ENCODE measurements at places on chromosomes 3 and 15.

GRCh38 chr15:58738046-58738707, 11.3 kb downstream of the ADAM10 start:
- DNase-seq: no peak

DNA sequence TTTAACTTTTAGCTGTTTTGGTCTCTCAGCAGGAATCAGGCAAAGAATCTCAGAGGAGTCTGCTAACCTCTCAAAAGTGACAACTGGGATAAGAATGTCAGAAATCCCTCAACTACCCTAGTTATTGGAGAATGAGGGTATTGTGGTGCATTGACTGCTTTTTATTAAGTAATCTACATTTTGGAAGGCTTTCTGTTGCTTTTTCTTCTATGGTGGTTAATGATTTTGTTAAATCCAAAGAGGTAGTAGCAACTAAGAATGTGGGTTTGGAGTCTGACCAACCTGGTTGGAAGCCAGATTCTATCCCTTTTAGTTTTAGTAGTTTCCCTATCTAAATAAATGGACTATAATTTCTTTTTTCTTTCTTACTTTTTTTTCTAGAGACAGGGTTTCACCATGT, 94.7 kb upstream of the RNF7 start:
- DNase-seq: no peak

- no peak for DNase-seq
Observed at GRCh38 chr3:152258448-152259393, 10.0 kb upstream of the MBNL1 start.

DNA sequence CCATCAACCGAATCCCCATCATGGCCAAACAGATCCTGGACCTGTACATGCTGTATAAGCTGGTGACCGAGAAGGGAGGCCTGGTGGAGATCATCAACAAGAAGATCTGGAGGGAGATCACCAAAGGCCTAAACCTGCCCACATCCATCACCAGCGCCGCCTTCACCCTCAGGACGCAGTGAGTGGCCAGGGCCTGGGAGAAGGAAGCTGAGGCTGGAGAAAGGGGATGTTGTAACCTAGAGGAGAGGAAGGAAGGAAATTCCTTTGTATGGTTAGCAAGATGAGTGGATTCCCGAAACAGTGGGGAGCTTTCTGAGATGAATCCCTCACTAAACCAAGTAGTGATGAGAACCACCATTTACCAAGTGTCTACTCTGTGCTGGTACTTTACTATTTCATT, 25.8 kb upstream of the CLK3 start:
- DNase-seq: no peak

DNA sequence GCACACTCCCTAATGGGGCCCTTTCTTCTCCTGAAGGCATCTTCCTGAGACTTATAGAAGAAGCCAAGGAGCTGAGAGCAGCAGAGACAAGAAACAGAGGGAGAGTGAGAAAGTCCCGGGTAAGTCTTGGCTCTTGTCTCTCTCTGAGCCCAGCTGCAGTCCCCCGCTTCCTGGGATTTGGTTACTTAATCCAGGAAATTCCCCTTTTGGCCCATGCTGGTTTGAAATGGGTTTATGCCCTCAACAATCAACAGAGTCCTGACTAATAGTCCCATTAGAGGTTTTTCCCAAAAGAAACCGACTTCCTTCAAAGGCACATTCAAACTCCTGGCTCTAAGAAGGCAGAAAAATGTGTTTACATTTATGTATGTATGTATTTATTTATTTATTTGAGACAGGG, 22.0 kb downstream of the TMEM158 start:
- no peak for DNase-seq

DNA sequence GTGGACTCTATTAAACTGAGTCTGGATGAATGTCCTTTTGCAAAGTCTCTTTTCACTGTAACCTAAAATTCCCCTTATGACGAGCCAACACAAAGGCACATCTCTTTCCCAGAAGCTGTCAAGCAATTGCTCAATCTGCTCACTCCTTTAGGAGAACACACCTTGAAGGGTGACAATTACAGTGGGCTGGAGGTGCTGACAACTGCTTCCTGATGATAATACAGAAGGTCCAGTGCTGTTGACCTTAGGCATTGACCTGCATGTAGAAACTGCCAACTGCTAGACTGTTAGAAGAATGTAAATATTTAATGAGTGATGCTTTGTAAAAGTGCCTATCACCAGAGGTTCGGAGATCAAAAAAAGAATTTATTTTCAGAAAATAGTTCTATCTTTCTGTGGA, 757.7 kb downstream of the GRM7 start:
- no peak for DNase-seq

DNA sequence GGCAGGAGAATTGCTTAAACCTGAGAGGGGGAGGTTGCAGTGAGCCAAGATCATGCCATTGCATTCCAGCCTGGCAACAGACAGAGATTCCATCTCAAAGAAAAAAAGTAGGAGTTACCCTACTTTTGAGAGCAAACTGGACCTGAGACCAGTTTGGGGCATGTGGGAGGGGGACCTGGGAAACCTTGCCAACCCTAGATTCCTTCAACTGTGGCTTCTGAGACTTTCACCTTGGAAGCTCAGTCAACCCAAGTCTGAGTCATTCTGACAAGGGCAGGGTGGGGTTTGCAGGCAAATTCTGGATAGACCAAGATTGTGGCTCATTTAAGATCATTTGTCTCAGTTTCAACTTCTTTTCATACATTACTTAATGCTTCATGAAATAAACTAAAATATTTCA, 23.8 kb upstream of the SIAH2 start:
- no peak for DNase-seq

GRCh38 chr3:89525609-89526008, 418.2 kb downstream of the EPHA3 start:
- no peak for DNase-seq

DNA sequence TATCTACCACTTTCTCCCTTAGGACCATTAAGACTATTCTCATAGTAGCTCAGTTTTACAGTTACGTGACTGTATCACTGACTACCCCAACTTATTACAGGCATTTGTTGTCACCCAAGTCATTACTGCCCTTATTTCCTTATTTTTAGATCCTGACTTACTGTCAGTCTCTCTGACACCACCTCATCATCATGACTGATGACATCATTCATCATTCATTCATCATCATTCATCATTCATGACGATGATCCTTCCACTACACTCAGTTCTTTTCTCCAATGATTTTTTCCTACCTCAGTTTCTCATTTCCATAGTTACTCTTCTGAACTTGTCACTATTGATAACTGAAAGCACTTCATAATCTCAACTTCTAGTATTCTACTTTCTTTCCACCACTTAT, 83.8 kb downstream of the ADAM10 start:
- DNase-seq: no peak

- no peak for DNase-seq
Observed at GRCh38 chr3:30477149-30477921, 129.1 kb upstream of the TGFBR2 start.

- no peak for DNase-seq
Observed at GRCh38 chr15:66237513-66238235, 15.9 kb downstream of the MEGF11 start.

DNA sequence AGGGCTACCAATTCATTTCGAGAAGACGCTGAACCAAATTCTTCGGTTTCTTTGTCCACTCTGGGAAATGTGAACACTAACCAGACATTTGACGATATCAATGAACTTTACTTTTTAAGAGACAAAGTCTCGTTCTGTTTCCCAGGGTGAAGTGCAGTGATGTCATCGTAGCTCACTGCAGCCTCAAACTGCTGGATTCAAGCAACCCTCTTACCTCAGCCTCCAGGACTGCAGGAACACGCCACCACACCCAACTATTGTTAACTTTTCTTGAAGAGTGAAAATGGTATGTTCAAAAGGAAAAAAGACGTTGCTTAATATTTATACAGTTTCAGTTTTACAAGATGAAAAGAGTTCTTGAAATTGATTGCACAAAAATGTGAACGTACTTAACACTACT, 30.6 kb downstream of the MB21D2 start:
- no peak for DNase-seq

DNA sequence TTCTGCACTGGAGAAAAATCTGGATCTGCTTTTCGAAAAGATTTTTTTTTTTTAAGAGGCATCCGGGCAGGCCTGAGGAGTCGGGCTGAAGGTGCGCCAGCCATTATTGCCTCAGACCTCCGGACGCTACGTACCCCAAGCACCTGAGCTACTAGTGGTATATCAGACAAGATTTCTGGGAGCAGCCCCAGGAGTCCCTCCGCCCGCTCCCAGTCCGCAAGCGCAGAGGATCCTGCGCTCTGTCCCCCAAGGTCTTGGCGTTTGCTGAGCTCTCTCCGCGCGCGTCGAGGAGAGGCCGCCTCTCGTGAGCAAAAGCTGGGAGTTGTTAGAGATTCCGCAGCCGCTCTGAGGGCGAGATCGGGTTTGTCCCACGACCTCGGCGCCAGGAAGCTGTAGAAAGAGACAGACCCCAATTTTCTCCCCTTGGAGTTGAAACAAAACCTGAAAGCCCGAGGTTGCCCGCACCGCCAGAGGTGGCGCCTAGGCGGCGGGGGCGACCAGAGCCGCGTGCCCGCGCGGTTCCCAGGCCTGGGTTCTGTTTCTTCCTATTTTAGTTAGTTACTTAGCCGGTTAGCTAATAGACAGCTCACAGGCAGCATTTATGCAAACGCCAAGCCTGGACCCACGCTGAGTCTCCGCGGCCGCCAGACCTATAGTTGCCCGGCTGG, 72.5 kb upstream of the POLG start:
- no peak for DNase-seq

DNA sequence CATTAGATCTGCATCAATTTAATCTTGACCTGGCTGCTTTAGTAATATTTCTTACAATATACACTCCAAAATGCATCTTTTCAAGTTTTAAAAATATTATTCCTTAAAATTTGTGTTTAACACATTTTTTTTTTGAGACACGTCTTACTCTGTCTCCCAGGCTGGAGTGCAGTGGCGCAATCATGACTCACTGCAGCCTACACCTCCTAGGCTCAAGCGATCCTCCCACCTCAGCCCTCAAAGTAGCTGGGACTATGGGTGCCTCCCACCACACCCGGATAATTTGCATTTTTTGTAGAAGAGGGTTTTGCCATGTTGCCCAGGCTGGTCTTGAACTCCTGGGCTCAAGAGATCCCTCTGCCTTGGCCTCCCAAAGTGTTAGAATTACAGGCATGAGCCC, 73.6 kb downstream of the ETV5 start:
- DNase-seq: no peak

GRCh38 chr3:135992072-135992471, 26.5 kb downstream of the PPP2R3A start:
- no peak for DNase-seq

GRCh38 chr3:52052831-52053306, 3.5 kb downstream of the DUSP7 start:
- no peak for DNase-seq

DNA sequence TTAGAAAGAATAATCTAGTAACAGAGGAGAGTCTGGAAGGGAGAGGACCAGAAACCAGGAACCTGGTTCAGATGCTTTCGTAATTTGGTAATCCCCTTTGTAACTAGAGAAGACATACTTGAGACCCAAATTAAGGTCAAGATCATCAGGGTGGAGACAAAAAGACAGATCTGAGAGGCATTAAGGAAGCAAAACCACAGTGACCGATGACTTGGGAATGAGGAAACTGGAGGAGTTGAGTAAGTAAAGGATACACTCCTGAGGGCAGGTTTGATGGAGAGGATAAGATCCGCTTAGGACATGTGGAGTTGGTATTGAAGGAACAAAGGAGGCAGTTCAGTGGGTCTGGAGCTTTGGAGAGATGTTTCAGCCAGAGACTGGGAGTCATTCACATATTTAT, 23.6 kb upstream of the BCL2A1 start:
- DNase-seq: no peak

GRCh38 chr3:1190569-1190968, 97.7 kb downstream of the CNTN6 start:
- DNase-seq: no peak

DNA sequence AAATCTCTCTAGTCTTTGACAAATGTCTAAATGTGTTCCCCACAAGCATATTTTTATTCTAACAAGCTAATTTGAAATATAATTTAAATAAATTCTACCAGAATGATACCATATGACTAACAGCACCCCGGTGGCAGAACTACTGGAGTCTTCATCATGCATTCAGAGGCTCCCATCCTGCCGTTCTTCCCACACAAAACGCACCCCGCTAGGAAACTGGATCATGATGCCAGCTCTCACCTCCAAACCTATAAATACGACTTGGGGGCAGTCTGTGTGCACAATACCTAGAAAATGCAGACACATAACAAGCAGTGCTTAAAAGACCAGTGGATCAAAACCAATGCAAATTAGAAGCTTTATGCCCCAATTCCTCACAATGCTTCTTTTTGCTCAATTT, 8.5 kb downstream of the HOMER2 start:
- no peak for DNase-seq

DNA sequence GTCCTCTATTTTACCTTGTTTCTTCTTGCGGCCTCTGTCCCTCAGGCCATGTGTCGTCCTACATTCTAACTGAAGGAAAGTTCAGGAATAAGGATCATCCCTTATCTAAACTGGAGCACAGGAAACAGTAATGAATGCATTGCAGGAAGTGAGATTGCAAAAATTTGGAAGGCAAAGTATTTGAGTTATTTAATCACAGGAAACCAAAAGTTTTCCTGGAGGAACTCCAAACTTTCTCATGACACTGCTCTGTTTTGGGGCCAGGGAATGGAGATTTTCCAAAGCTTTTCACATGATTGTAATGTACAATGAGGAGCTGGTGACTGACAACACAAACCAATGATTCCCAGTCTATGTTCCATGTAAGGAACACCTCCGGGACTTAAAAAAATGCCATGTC, 57.8 kb upstream of the PLSCR4 start:
- DNase-seq: no peak

DNA sequence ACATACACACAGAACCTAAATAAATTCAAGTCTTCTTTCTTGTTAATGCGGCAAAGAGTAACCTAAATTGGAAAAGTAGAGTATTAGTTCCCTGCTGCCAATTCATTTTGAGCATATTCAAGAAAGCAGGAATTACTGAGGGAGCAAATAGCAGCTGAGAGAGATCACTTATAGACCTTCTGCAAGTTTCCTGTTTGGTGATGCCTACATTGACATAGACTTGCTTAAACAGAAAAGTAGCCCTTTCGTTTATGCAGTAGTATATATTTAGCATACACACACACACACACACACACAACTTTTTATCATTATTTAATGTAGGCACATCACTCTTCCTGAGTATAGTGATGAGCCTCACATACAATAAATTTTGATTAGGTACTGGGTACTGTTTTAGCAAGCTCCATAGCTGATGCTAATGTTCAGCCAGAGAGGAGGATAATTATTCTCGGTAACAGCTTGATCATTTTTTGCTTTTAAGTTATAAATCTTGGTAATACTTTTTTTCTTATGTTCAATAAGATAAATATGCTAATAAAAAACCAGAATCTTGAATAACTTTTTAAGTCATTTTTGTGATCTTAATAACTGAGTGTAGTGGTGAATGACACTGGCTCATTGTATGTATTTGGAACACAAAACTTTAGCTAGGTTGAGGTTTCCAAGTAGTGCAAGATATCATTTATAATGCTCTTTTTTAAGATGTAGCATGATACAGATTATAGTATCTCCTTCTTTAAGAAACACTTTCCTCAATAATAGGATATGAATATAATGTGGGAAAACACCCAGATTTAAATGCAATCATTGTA, 174.7 kb downstream of the MBNL1 start:
- no peak for DNase-seq

- DNase-seq: no peak
Observed at GRCh38 chr3:134311265-134311664, 60.6 kb upstream of the RYK start.

Measured in C1 segment of cervical spinal cord (tissue), 14 donors.